Activated effector memory CD4-positive, alpha-beta T cell treated with anti-CD3 and anti-CD28 coated beads, Interleukin-2, amount 50 U/mL, for 16 hours (primary cell): ENCODE measurements at places on chromosomes 7 and 10.

DNA sequence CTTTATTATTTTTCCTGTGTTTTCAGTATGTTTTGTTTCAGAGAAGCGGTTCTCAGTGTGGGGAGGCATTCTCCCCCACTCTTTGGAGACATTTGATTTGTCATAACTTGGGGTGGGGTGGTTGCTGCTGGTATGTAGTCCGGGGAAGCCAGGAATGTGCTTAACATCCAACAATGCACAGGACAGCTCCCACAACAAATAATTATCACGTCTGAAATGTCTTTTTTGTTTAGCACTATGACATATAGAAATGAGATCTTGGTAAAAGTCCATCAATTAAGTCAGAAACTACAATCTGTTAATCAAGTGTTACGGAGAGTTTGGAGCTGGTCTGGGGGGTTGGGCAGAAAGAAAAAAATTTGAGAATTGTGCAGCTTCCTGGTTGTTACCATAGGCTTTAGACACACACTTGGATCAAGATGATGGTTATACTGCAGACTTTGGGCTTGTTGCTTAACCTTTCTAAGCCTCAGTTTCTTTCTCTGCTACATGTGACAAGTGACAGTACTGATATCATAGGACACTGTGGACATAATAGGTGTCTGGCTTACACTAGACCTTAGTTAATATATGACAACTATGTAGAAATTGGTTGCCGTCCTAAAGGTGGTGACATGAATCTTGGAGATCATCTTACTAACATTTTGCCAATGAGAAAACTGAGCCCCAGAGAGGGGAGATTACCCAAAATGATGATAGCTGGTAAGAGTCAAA lies 113.7 kb downstream of the LRMDA start:
- no peak for DNase-seq

DNA sequence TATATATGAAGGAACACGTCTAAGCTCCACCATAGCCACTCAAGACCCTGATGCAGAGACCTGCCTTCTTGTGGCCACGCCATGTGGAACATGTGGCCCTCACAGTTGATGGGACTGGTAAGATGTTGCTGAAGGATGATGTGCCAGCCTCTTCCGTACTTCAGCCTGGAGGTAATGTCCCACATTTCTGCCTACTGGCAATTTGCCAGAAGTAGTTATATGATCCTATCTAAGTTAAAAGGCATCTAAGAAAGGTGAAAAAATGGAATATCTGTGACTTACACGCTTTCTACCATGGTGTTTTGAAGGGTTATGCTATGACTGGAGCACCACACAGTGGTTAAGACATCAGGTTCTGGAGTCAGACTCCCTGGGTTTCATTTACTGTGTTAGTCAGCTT lies 948.7 kb upstream of the GHITM start:
- DNase-seq = no peak

GRCh38 chr7:70383066-70383782 lies 748.7 kb upstream of the GALNT17 start:
- DNase-seq = no peak

- no peak for DNase-seq
Observed at GRCh38 chr7:25067726-25068501, 57.1 kb downstream of the CYCS start.

GRCh38 chr10:48505394-48506112 lies 99.3 kb downstream of the ARHGAP22 start:
- DNase-seq = no peak

- DNase-seq = no peak
Observed at GRCh38 chr10:22853906-22854447, 73.9 kb upstream of the ARMC3 start.
